ENCODE measurements at places on chromosomes 1 and 21.

DNA sequence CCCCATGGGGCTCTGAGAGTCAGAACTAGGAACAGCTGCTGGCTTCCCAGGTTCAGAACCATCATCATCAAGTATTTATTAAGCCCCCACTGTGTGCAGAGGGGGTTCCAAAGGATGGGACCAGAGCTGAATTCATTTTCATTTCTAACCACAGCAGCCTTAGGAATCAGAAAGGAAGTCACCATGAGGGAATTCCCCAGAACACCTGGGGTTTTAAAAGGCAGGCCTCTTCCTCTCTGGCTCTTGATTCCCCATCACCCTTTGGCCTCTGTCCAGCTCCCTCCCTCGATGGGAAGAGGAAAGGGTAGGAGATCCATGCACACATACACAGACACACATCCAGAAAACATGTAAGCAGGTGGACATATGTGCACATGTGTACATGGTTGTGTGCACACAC, 1.3 kb upstream of the KCNN3 start:
- no peak for DNase-seq

GRCh38 chr1:156153362-156153761, at the start of gene SEMA4A:
Gene SEMA4A, plus strand, starts transcription at chr1:156153585. Its CDS starts 994 bp downstream, at chr1:156154579.
- no peak for DNase-seq

GRCh38 chr1:144101397-144102045, 129.7 kb upstream of the FAM72C start:
- peak; percentile 10 for DNase-seq

GRCh38 chr1:34870395-34870794, 10.8 kb upstream of the SMIM12 start:
- no peak for DNase-seq

DNA sequence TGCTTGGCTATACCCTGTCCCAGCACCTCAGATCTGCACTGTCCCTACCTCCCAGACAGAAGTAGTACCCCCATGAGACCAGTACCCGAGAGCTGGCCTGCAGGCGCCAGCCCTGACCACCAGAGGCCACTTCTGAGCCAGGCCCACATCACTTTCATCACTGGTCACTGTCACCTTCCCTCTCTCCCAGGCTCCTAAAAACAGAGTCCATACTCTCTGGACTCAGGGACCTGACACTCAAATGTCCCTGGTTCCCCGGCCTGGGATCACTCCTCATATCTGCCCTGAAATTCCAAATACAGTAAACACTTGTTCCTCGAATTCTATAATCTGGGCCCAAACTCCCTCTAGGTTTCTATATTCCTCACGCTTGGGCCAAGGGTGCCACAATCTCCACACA, 18.7 kb downstream of the TMEM53 start:
- DNase-seq = peak; percentile 62

- DNase-seq = no peak
Measured at GRCh38 chr1:61088163-61088974, 6.0 kb downstream of the NFIA start.

DNA sequence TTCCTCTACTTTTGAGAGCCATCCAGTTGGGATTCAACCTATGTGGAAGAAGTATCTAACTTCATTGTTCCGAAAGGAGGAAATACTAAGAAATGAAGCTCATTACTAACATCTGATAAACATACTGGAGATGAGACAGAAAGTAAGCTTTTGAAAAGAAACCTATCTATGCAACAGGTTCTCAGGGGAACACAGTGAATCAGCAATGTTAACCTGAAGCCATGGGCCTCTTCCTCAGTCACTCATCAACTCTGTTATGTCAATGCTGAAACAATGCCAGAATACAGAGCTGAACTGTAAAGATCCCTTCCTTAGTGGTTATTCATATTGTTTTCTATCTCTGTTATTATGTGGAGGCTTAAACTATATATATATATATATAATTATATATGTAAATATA, 55.5 kb upstream of the ESRRG start:
- no peak for DNase-seq

- DNase-seq = no peak
Measured at GRCh38 chr1:51877434-51878307, 856 bp downstream of the NRDC start.

DNA sequence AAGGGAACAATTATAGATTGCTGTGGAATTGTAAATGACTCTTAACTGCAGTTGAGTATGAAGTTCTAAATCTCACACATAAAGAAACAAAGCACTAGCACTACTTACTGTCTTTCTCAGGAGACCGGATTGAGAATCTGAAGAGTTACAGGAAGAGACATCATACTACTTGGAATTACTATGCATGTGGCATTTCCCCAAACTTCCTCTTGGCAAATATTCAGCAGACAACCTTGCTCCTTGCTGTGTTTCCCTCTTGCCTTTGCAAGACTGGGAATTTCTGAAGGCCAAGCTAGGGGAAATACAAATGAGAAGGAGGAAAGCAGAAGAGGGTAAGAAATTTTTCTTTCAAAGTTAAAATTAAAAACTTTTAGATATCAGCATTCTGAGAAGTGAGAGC, 173.6 kb upstream of the KCTD3 start:
- no peak for DNase-seq

GRCh38 chr21:32819694-32820093, 48.1 kb upstream of the PAXBP1 start:
- DNase-seq = no peak

DNA sequence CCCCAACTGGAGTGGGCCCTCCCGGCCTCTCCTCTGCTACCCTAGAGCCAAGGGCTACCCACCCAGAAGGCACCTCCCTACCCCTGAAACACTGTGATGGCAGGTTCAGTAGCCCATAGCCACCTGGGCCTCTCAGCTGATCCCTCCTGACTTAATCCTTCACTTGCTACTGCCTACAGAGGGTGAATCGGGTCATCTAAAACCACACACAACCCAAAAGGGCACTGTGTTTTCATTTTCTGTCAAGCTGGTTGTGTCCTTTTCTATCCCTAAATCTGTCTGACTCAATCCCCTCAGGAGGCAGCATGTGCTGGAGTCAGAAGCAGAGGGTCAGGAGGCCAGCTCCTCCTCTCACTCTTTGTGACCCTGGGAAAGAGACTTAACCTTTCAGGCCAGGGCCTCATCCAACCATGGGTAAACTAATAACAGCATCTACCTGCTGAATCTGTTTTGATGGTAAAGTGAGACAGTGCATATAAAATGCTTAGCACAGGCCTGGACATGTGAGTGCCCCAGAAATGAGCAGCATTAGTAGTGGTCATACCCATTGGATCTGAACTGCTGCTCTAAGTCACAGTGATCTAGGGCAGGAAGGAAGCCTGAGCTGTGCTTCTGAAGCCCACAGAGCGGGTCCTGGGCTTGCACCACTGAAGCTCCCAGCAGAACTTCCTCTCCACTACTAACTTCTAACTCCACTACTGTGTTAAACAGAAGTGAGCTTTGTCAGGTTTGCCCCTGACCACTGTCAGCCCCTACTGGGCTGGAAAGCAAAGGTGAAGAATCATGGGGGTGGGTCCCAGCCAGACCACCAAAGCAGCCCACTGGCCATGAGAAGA, 11.0 kb downstream of the PMVK start:
- no peak for DNase-seq

- DNase-seq = no peak
Measured at GRCh38 chr21:29104239-29104708, 26.2 kb upstream of the MAP3K7CL start.

DNA sequence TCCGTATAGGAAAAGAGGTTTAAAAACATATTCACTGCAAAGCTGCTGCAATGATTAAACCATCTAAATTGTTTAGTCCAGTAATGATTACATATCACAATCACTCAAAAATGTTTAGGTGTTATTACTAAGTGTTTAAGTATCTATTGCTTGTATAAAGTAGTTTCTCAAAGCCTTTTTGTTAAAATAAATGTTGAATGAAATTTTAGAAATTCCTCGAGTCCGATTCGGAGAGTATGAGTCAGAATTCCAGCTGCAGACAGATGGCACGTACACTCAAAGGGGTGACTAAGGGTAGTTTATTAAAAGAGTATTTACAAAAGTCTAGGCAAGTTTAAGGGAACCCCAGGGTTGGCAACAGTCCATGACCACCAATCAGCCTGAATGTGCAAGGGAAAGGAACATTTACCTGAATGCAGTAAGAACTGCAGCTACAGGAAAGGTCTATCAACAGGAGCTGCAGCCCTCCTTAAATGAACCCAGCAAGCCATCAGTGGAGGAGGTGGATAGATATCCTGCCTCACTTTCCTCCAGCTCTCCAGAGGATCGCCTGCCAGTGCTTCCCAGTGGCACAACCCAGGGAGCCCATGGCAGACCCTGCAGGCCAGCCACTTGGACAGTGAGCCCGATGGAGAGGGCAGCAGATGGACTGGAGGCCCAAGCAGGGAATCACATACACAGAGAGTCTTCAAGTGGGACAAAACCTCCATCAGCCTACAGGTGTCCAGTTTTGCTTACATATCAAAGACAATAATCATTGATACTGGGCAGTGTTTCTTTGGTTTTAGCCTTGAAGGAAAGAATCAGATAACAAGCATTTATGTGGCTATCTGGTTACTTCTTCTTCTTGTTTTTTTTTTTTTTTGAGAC, 92.1 kb upstream of the SLC44A3 start:
- DNase-seq = no peak

DNA sequence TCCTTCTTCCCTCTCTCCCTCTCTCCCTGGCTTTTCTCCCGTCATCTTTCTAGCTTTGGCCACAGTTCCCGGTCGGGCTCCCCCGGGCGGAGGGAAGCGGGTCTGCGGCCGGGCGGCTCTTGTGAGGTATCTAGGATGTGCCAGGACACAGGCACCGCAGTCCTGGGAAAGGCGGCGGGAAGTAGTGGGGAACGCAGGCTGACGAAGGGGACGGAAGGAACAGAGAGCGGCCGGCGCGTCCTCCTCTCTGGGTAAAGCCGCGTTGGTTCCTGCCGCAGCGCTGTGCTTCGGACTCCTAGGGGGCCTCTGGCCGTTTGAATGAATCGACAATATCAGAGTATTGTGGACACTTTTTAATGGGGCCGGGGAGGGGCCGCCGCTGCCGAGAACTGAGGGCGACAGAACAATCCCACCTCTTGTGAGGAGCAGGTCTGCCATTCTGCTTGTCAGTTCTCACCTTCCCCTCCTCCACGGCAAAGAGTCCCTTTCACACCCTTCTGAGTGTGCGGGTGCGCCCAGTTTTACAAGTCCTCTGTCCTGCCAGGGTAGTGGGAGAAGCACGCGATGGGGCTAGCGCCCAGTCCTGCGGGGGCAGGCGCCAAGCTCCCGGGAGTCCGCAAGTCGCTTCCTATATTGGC, 1.2 kb upstream of the LHX9 start:
- DNase-seq = peak; percentile 90

- DNase-seq = no peak
Measured at GRCh38 chr1:172323686-172324085, 96.8 kb upstream of the C1orf105 start.

- DNase-seq = no peak
Measured at GRCh38 chr1:172376431-172376830, 44.1 kb upstream of the C1orf105 start.

DNA sequence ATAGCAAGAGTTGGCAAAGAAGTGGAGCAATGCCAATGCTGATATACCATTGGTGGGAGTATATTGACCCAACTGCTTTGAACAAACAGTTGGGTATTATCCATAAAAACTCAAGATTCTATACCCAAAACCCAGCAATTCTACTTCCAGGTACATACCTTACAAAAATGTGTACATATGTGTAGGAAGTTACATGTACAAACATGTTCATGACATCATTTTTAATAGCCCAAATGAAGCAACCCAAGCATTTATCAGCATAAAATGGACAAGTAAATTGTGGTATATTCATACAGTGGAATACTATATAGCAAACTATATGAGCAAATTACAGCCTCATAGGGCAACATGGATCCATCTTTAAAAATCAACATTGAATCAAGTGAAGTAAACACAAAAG, 20.9 kb downstream of the RWDD3 start:
- no peak for DNase-seq

- DNase-seq = no peak
Measured at GRCh38 chr1:20847611-20848080, 60.5 kb upstream of the HP1BP3 start.

DNA sequence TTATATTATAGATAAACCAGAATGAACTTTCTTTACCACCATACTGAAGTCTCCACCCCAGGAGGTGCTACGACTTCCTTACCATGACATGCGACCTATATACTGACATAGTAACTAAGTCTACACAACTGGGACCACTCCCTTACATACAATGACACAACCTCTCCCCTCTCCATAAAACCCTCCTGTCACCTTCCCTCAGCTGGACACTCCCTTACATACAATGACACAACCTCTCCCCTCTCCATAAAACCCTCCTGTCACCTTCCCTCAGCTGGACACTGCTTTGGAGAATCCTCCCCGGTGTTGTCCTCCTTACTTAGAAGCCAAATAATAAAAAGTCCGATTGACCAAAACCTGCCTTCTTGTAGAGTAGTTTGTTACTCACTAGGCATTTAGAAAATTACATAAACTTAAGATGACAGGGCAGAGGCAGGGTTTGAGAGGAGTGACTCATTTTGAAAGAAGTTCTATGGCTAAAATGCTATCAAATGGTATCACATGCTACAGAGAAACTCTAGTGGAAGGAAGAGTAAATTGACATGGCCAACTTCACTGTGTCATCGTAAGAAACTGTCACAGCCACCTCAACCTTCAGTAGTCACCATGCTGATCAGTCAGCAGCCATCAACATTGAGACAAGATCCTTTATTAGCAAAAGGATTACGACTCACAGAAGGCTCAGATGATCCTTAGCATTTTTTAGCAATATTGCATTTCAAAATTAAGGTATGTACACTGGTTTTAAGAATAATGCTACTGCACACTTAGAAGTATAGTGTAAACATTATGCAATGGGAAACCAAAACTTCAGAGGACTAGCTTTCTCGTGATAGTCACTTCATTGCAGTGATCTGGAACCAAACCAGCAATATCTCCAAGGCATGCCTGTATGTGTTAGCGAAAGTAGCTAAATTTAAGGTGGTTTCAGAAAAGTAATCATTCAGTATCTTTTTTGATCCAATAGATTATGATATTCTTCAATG, 56.4 kb downstream of the AHCTF1 start:
- DNase-seq = no peak

DNA sequence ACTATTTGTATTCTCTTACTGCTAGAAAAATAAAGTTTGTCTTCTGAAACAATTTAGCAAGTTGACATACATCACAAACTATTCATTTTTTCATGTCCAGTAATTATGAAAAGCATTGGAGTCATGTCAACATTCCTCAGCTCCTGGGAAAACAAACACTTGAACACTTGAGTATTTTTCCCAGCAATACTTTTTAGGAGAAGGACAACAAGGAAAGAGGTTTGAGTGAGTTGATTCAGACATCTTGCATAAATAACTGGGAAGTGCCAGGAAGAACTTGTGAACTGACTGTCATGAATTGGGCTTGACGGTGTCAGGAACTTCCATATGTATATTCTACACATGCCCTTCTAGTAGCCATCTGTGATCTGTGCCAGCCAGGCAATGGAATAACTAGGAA, 195.6 kb downstream of the HMCN1 start:
- DNase-seq = no peak

Measured in WTC11 (cell line).